Esophagus squamous epithelium (tissue), 5 donors: ENCODE measurements at places on chromosomes 2 and 18.

GRCh38 chr2:151287513-151288250 lies 1.8 kb downstream of the NMI start:
- no peak for DNase-seq

- no peak for DNase-seq
Observed at GRCh38 chr18:59690996-59691395, 6.2 kb downstream of the CCBE1 start.

DNA sequence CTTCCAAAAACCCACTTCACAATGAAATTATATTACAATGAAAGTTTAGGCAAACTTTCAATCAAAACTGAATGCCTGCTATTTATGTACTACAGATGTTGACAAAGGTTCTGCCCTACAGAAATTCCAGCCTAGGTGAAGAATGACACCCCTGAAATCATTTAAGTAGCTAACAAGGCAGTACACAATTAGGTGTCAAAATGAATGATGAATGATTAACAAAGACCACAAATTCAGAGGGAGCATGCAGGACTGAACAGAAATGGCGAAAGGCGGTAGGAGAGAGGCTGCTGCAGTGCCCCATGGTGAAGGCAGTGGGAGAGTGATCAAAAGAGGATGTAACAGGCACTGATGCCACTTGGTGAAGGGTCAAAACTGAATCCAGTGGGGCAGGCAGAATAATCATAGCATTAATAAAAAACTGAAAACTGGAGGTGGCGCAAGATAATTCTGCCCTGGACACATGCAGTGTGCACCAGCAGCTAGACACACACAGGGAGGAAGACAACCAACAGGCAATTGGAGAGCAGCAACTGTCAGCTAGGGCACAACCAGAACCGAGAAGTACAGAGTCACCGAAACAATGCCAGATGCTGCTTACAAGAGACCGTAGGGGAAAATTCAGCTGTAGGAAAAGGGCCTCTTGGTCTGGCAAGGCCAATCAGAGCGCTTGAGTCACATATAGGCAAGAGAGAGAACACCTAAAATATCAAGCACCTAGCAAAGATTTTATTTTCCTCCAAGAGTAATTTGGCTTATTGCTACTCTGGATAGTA lies 4.5 kb downstream of the TMEM131 start:
- DNase-seq = no peak

- DNase-seq = no peak
Observed at GRCh38 chr2:109232909-109233308, 103.9 kb downstream of the SH3RF3 start.

DNA sequence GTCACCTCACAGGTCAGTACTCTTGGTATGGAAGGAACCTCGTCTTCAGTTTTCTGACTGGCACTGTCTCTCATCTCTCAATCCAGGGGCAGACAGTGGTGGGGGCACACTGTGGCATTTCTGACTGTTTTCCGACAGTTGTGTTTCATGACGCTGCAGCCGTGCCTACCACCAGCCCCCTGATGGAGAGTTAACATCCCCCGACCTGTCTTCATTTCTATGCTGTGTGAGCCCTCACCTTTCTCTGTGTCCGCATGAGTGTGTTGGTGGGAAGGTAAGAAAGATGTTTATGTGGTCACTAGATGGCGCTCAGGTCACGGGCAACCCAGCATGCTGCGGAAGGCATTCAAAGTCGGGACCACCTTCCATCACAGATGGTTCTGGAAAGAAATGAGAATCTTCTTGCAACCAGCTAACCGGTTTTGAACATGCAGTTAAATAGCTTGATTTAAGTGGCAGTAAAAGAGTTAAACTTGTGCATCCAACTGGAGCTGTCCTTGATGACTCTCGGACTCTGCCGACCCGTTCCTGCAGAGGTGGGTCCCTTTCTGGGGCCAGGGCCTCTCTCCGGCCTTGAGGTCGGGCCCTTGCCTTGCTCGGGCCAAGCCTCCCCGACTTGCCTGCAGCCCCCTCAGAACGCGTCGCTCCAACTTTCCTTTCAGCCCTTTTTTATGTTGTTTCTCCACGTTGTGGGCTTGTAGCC lies 92.4 kb downstream of the DYSF start:
- no peak for DNase-seq
